ENCODE measurements at places on chromosomes 13 and 19.

GRCh38 chr19:13420780-13421179 is 85.5 kb downstream of the CACNA1A start:
- DNase-seq, result no peak

DNA sequence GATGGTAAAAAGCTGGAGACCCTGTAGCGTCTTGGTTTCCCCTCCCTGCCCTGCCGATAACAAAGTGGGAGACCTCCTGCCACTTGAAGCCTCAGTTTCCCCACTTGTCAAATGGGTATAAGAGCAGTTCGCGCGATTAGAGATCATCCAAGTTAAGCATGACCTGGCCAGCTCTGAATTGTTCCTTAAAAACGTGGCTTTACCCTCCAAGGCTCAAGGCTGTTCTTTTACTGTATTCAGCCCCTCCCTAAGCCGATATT is 421 bp downstream of the TNPO2 start:
- no peak for DNase-seq

DNA sequence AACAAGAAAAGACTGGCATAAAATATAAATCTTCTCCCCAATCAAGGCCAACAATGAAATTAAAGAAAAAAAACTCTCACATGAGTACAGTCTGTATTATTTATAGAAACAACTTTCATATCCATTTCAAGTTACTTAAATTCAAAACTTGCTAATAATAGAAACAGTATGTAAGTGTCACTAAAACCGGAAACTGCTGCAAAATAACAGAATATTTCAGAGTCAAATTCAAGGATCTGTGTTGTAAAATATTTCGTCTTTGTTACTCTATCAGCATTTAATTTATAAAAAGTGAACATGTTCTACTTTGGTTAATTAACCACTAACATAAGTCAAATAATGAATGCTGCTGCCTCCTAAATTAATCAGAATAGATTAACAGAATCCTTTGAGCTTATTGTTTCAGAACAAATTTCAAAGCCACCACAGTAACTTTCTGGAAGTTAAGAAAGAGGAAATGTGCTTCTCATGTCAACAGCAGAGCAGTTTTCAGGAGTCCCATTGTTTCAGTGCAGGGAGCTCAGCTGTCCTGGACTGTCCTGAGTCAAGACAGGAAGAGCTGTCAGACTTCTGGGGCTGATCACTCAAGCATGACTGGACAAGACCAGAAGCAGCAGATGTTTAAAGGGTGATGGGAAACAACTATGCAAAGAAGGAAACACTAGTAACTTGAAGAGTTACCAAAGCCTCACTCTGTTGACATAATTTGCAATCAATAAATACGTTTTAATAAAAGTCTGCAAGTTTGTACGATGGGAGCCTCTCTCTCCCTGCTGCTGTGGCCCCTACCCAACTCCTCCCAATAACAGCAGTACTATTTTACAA is 76.9 kb downstream of the FOXO1 start:
- no peak for DNase-seq

DNA sequence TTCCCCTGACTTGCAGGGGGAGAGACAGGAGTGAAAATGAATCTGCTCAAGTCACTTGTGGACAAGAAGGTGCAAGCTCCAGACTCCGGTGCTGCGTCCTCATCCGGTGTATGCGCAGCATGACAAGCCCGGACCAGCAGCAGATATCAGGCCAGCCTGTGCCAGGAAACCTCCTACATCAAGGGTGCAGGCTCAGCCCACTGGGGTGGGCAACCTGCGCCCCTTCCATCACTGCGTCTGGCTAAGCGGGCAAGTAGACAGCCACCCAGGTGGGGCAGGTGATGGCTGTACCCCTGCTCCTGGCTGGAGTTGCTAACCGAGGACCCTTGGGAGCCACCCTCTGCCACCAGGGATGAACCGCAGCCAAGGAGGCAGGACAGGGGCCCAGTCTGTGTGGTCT is 32.9 kb upstream of the SLC15A1 start:
- no peak for DNase-seq

GRCh38 chr13:95494082-95494681 is 58.3 kb upstream of the CLDN10 start:
- no peak for DNase-seq

- peak; percentile 12 for DNase-seq
These were observed 104.4 kb downstream of the TM9SF2 start for GRCh38 chr13:99605420-99606323.
